Jurkat, Clone E6-1 (cell line): ENCODE measurements at places on chromosomes 2 and 18.

GRCh38 chr2:215540658-215541057 lies 104.8 kb upstream of the FN1 start:
- no peak for DNase-seq

GRCh38 chr2:226904592-226904991 lies 68.7 kb downstream of the RHBDD1 start:
- DNase-seq = no peak

DNA sequence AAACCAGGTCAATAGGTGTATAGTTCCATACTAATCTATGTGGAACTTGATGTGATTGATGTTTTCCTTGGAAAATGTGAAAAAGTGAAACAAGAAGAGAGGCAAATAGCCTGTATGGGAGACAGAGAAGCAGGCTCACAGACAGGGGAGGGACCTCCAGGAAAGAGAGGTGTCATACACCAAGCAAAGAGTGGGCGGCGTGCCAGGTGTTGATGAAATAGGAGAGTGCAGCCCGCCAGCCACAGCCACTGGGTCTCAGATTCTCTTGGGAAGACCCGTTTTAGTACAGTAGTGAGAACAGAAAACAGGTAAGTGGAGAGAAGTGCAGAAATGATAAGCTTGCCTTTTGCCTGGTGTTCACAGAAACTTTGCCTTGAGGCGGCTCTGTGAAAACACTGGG lies 301.9 kb downstream of the ZNF407 start:
- no peak for DNase-seq

GRCh38 chr2:128003463-128003862 lies 24.4 kb downstream of the SAP130 start:
- DNase-seq = no peak

- no peak for DNase-seq
Observed at GRCh38 chr18:44654573-44654972, 26.1 kb upstream of the SETBP1 start.

DNA sequence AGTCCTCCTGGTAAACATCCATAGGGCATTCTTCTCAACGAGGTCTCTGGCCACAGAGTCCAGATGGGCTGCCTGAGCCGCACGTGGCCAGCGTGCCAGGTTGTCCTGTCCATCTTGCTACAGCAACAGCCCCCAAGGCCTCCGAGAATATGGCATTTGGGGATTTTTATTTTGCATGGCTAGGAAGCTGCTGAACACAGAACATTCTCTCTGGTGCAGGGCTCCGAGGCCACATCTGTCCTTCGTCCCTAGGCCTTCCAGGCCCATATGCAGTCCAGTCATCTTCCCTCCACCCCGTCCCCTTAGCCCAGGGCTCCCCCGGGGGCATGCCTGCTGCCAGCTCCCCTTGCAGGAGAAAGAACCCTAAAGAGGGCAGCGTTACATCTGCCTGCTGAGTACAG lies 2.3 kb downstream of the HDAC4 start:
- no peak for DNase-seq

DNA sequence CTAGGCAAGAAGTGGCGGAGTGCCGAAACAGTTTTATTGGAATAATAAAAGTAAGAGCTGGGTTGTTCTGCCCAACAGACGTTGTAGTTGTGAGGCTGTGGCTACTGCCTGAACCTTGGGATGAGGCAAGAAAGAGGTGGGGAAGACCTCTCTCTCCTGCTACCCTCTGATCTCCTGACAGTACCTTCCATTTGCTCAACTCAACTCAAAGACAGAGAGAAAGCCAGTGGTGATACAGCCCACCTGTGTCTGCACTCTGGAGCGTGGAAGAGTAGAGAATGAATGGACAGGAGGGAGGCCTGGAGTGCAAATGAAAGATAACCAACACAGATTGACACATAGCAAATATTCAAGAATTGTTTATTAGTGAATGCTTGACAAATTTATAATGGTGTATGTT lies 590.3 kb downstream of the NYAP2 start:
- no peak for DNase-seq

DNA sequence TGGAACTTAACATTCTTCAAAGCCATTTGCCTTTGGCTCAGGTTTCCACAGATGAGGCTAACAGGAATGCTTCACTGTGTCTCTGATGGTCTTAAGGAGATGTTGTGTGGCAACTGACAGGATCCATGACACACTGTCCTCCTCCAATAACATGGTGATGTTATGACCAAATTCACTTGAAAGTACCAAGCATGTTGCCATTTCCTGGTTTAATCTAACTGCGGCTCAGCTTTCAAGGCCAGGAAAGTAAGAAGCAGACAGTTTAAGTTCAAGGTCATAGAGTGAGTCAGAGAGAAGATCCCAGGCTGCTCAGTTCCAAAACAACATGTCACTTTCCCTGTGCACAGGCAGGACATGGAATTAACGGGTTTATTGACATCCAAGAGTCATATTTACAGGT lies 513.6 kb downstream of the STK39 start:
- DNase-seq = no peak
